Vagina (tissue), 2 donors: ENCODE measurements at places on chromosomes 6 and 20. TPM values are rescaled to one million over a fixed set of nuclear protein-coding genes. Genes with fewer than 3 reads are reported as not detected.

- no peaks in the 10 kb centered on the region for H3K36me3 ChIP-seq
- H3K27me3 ChIP-seq: no peaks in the 10 kb centered on the region
- H3K27ac ChIP-seq: no peak overlapping the region
- no peak overlapping the region for H3K4me3 ChIP-seq
Measured at GRCh38 chr6:170443151-170443662, 109.9 kb downstream of the PSMB1 start.

DNA sequence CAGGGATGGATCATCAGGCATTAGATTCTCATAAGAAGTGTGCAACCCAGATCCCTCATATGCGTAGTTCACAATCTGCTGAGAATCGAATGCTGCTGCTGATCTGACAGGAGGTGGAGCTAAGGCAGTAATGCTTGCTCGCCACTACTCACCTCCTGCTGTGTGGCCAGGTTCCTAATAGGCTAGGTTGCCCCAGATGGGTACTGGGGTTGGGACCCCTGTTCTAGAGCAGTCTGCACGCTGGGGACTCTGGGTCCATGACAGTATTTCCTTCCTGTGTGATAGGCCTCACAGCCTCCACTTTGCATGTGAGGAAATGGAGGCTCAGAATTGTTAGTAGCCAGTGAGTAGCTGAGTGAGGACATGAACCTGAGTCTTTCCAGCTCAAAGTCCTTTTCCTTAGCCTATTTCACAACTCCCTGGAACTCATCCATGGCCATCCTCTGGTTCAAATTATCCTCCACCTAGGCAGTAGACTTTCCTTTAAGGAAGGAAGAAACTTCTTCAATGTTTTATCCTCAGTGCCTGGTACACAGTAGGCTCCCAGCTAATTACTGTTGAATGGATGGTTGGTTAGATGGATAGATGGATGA lies 117.2 kb downstream of the SYCP2 start:
- no peaks in the 10 kb centered on the region for H3K36me3 ChIP-seq
- peaks cover 7% of the 10 kb centered on the region for H3K4me1 ChIP-seq
- peak; percentile 44 for DNase-seq

DNA sequence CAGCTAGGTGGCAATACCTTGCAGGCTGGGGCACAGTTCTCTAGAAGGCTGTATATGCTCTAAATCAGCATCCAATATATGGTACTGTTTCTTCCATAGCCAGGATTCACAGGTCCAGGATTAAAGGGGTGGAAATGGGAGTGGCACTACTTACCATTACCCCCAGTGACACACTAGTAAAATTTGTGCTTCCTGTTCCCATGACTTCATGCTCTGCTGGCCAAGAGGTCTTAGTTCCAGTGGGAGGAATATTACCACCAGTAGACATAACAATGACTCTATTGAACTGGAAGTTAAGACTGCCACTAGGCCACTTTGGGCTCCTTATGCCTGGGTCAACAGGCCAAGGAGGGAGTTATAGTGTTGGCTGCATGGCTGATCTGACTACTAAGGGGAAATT lies 174.3 kb upstream of the TNFAIP3 start:
- no peak overlapping the region for H3K27ac ChIP-seq
- no peak overlapping the region for H3K4me3 ChIP-seq
- H3K4me1 ChIP-seq: peaks cover 9% of the 10 kb centered on the region
- no peaks in the 10 kb centered on the region for H3K36me3 ChIP-seq
- DNase-seq: no peak

The AVP gene
- not detected for total RNA-seq

DNA sequence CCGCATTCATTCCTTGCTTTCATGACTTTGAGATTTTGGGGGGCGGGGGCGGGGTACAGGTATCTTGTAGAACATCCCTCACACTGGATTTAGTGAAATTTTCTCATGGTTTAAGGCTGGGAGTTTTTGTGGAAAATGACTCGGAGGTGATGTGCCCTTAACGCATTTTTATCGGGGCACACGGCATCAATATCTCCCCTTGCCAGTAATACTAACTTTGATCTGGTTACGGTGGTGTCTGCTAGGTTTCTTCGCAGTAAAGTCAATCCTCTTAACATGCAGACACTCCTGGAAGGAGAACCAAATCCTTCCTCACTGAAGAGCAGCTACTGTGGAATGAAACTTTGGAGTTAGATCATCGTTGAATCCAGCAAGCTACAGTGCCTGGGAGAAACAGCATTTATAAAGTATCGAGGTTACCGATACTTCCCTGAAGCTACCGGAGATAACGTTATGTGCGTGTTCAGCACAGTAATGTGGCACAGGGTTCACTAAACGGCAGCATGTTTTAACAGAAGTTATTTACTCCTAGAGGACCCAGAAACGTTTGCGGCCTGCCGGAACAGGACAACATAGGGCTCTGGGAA lies 1.2 kb upstream of the DYNLRB1 start:
- peak overlapping the region; percentile 60 for H3K4me3 ChIP-seq
- no peaks in the 10 kb centered on the region for H3K27me3 ChIP-seq
- no peak for DNase-seq
- H3K4me1 ChIP-seq: peaks cover 36% of the 10 kb centered on the region
- H3K27ac ChIP-seq: peak overlapping the region; percentile 97

The SLC26A8 gene
- total RNA-seq: not detected

- peaks cover 45% of the 10 kb centered on the region for H3K4me1 ChIP-seq
- DNase-seq: no peak
- peak overlapping the region; percentile 78 for H3K27ac ChIP-seq
- H3K27me3 ChIP-seq: no peaks in the 10 kb centered on the region
- no peaks in the 10 kb centered on the region for H3K36me3 ChIP-seq
Measured at GRCh38 chr6:42197555-42198362, 3.0 kb upstream of the GUCA1B start.

GRCh38 chr6:36252005-36252404 lies 17.9 kb upstream of the PNPLA1 start:
- H3K27ac ChIP-seq: no peak overlapping the region
- no peak overlapping the region for H3K4me3 ChIP-seq
- H3K27me3 ChIP-seq: no peaks in the 10 kb centered on the region
- no peaks in the 10 kb centered on the region for H3K36me3 ChIP-seq

GRCh38 chr20:14986026-14986655 lies 648.7 kb upstream of the FLRT3 start:
- H3K27ac ChIP-seq: no peak overlapping the region
- no peaks in the 10 kb centered on the region for H3K4me1 ChIP-seq
- no peak for DNase-seq

GRCh38 chr6:16487996-16488674 lies 249.7 kb downstream of the GMPR start:
- no peak overlapping the region for H3K4me3 ChIP-seq
- no peak overlapping the region for H3K27ac ChIP-seq
- peaks cover 15% of the 10 kb centered on the region for H3K36me3 ChIP-seq
- no peak for DNase-seq

- H3K36me3 ChIP-seq: no peaks in the 10 kb centered on the region
- H3K4me3 ChIP-seq: no peak overlapping the region
Measured at GRCh38 chr6:136012943-136013342, 161.4 kb downstream of the PDE7B start.

DNA sequence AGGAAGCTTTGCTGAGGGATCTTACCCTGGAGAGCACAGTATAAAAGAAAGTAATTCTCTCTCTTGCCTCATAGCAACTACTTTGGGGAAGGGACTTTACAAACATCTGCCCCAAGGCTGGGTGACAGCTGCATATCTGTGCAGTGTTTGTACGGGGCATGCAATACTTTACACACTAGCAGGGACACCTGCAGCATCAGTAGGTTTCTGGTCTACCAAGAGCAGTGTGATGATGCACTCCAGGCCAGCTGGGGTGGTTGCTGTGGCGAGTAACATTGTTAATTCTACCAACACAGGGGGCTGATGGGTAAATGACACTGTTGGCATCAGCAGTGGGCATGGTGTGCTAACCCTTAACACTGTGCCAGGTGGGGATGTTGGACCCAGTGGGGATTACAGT lies 48.0 kb downstream of the ADTRP start:
- DNase-seq: no peak
- no peaks in the 10 kb centered on the region for H3K27me3 ChIP-seq
- H3K36me3 ChIP-seq: no peaks in the 10 kb centered on the region
- H3K4me3 ChIP-seq: no peak overlapping the region
- H3K27ac ChIP-seq: no peak overlapping the region

The NUP43 gene
- total RNA-seq: 25.0 TPM

- no peaks in the 10 kb centered on the region for H3K36me3 ChIP-seq
- no peaks in the 10 kb centered on the region for H3K27me3 ChIP-seq
- no peak overlapping the region for H3K27ac ChIP-seq
- DNase-seq: no peak
Measured at GRCh38 chr20:8930726-8931125, 138.2 kb upstream of the PLCB4 start.

GRCh38 chr20:19794941-19795340 lies 36.9 kb downstream of the RIN2 start:
- H3K36me3 ChIP-seq: peaks cover 3% of the 10 kb centered on the region
- DNase-seq: no peak
- no peaks in the 10 kb centered on the region for H3K4me1 ChIP-seq
- no peak overlapping the region for H3K27ac ChIP-seq

The C6orf52 gene
- total RNA-seq: not detected

GRCh38 chr6:53496797-53497375 lies 48.0 kb downstream of the GCLC start:
- H3K4me3 ChIP-seq: no peak overlapping the region
- peaks cover 21% of the 10 kb centered on the region for H3K36me3 ChIP-seq
- no peaks in the 10 kb centered on the region for H3K27me3 ChIP-seq
- peaks cover 9% of the 10 kb centered on the region for H3K4me1 ChIP-seq
- H3K27ac ChIP-seq: no peak overlapping the region

The PRDM13 gene
- not detected for total RNA-seq

DNA sequence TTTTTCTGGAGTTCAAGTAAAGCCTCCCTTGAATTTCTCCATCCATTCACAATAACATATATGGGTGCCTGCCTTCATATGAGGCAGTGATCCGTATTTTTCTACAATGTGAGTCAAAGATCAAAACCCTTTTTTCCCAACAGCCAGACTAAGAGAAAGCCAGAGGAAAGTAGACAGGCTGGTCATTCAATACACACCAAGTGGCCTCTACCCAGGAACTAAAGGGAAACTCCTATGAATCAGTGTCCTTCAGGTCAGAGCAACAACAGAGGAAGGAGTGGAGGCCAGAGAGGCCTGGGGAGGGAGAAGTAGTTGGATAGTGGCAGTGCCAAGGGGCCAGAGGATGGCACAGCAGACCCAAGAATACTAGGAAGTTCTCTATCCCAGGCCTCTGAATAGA lies 23.8 kb downstream of the SIM1 start:
- no peaks in the 10 kb centered on the region for H3K36me3 ChIP-seq
- no peaks in the 10 kb centered on the region for H3K4me1 ChIP-seq
- no peak overlapping the region for H3K4me3 ChIP-seq
- DNase-seq: no peak
- H3K27me3 ChIP-seq: no peaks in the 10 kb centered on the region

DNA sequence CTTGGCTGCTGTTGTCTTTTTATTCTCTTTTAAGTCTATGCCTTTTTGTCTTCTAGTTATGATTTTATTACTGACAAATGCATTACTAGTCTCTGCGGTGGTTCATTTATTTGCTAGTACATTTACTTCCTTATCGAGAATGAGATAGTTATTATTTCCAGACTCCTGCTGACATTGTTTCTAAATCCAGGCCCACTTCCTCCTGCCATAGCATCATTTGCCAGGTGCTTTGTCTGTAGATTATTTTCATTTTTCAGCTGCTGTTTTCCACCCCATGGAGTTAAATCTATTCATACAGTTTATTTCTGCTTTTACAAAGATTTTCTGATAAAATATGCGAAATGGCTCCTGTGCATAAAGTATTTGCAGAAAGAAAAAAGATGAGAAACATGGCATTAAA lies 459.7 kb downstream of the MMUT start:
- no peak overlapping the region for H3K4me3 ChIP-seq
- DNase-seq: no peak
- H3K4me1 ChIP-seq: peaks cover 9% of the 10 kb centered on the region
- H3K27me3 ChIP-seq: no peaks in the 10 kb centered on the region

The VAPB gene
- 21.6 TPM for total RNA-seq

DNA sequence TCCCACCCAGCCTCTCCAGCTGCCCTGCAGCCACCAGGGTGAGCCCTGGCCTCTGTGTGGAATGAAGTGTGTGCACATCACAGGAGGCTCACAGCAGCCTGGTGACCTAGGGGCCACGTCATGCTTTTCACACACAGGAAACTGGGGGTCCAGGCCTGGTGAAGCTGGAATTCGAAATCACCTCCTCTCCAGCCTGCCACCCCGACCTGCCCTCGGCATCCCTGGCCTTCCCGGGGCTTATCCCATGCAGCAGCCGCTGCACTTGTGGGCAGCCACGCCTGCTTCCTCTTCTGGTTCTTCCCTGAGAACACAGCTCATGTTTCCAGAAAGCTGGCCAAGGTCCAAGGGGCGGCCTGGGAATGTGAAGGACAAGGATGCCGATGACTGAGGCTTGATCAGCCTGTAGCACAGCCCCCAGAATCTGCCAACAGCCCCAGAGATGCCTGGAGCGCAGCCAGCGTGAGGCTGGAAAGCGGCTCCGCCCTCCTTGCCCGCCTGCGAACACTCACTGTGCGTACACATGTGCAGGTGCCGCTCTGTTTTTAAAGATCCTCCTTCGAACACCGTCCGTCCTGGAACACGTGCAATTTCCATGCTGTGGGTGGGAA lies 4.2 kb upstream of the NTSR1 start:
- peaks cover 8% of the 10 kb centered on the region for H3K4me1 ChIP-seq
- H3K36me3 ChIP-seq: no peaks in the 10 kb centered on the region
- DNase-seq: no peak

- no peaks in the 10 kb centered on the region for H3K27me3 ChIP-seq
- no peak overlapping the region for H3K27ac ChIP-seq
- H3K4me3 ChIP-seq: no peak overlapping the region
- no peak for DNase-seq
- H3K4me1 ChIP-seq: no peaks in the 10 kb centered on the region
Measured at GRCh38 chr6:158622545-158623190, 21.9 kb downstream of the DYNLT1 start.

- H3K4me3 ChIP-seq: no peak overlapping the region
- no peak overlapping the region for H3K27ac ChIP-seq
- no peaks in the 10 kb centered on the region for H3K36me3 ChIP-seq
- no peaks in the 10 kb centered on the region for H3K27me3 ChIP-seq
Measured at GRCh38 chr6:93817937-93818336, 398.6 kb upstream of the EPHA7 start.

The CYP24A1 gene
- total RNA-seq: 5.9 TPM

The NKAIN4 gene
- not detected for total RNA-seq

DNA sequence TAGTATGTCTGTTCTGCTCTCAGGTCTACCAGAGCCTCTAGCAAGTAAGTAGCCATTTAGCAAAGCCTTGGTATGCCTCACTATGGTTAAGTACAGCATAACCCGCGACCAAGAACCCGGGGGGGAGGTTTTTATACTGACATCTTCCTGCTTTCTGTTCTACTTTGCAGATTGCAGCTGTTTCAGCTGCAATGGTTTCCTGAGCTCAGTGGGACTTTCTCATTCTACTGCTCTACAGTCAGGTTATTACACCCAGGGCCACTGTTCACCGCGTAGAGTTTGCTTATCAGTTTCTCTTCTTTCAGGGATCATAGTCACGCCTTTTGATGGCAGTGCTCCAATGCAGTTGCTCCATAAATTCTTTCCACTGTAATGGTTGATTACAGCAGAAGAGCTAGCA lies 631.3 kb downstream of the TFAP2A start:
- H3K4me1 ChIP-seq: no peaks in the 10 kb centered on the region
- H3K36me3 ChIP-seq: no peaks in the 10 kb centered on the region
- no peak for DNase-seq
- H3K4me3 ChIP-seq: no peak overlapping the region
- H3K27me3 ChIP-seq: no peaks in the 10 kb centered on the region
- no peak overlapping the region for H3K27ac ChIP-seq

The TXLNB gene
- 0.49 TPM for total RNA-seq

GRCh38 chr6:70537266-70537665 lies 29.5 kb upstream of the SDHAF4 start:
- no peaks in the 10 kb centered on the region for H3K27me3 ChIP-seq
- no peak overlapping the region for H3K4me3 ChIP-seq
- H3K36me3 ChIP-seq: peaks cover 30% of the 10 kb centered on the region
- no peak for DNase-seq
- no peaks in the 10 kb centered on the region for H3K4me1 ChIP-seq

- H3K27ac ChIP-seq: peak overlapping the region; percentile 92
- no peak for DNase-seq
- H3K4me1 ChIP-seq: peaks cover 50% of the 10 kb centered on the region
Measured at GRCh38 chr6:2765896-2766766, 938 bp downstream of the WRNIP1 start.
